ENCODE measurements at places on chromosomes 6 and 20.
A peak's percentile ranks its signal among the peaks of the same experiment; 100 is the strongest.

DNA sequence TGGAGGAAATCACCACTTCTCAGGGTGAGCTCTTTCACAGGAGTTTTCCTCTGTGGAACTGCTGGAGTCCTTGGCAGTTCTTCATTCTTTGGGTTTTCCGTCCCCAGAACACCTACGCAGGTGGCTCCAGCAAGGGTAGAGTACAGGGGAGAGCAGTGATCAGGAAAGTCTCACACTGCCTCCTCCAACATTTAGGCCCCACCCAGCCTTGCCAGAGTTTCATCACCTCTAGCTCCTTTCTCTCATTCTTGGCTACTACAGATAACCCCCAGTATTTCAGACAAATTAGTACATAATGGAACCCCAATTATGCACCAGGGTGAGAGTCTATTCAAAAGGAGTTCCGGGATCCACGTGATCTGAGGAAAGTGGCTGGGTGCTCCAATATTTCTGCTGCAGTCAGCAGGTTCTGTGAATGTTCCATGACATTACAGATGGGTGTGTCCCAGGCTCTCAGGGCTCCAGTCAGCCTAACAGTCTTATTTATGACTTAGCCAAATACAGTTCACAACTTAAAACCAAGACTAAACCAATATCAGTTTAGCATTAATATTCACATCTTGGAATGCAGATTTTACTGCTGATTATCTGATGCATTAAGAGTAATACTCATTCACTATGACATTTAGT, 44.6 kb downstream of the GPR63 start:
- no peak for DNase-seq

DNA sequence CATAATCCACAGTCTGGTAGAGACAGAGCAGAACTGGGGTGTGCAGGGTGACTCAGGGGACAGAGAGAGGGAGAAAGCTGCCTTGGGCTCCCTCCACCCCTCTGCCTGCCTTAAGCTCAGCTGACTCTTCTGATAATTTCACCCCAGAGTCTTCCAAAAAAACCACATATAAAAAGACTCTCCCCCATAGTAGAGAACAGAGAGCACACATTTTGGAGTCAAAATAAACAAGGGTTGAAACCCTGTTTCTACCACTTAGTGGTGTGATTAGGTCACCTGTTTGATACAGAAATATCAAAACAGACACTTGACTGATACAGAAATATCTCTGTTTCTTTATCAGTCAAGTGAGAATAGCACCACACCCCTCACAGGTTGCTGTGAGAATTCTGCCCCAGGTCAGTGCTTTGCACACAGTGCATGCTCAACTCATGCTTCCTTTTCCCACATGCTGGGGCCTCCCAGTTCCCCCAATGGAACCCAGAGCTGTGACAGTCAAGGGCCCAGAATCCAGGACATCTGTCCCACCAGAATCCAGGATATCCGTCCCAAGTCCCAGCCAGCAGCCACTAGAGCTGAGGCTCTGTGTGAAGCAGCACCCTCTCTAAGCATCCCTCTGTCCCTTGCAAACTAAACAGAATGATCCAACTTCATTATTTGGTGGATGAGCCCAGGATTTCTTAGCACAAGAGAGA, 1.2 kb downstream of the TREML2 start:
- peak; percentile 44 for DNase-seq

DNA sequence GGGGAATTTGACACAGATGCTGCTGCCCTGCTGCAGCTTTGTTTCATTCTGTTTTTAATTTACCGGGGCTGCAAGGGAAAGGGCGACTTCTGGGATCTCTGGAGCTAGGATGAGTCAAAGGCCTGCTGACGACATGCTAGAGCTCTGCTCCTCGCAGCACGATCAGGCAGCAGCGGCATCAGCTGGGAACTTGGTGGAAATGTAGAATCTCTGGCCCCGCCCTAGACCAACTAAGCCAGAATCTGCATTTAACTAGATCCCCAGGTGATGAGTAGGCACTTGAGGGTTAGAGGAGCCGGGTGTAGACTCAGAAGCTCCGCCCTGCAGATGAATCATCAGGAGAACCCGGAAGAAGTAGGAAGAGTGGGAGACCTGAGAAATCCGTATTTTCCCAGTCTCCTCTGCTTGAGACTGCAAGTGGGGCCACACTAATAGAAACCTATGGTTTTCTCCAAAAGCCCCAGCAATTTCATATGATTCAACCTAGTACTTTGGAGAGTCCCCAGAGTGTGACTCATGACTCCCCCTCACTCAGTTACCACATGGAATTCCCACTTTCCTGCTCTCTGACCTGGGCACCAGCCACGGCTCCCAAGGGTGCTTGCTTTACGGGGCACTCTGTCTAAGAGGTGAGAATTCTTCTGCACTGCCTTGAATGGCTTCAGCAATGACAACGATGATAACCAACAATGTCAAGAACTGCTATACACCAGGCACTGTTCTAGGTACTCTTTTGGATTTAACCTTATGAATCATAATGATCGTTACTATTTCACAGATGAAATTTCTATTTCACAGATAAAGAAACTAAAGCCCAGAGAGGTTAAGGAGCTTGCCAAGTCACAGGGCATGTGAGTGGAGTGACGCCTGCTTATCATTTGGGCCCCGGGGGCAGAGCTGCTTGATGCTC, 18.1 kb downstream of the TUBB2B start:
- DNase-seq, result peak; percentile 80

DNA sequence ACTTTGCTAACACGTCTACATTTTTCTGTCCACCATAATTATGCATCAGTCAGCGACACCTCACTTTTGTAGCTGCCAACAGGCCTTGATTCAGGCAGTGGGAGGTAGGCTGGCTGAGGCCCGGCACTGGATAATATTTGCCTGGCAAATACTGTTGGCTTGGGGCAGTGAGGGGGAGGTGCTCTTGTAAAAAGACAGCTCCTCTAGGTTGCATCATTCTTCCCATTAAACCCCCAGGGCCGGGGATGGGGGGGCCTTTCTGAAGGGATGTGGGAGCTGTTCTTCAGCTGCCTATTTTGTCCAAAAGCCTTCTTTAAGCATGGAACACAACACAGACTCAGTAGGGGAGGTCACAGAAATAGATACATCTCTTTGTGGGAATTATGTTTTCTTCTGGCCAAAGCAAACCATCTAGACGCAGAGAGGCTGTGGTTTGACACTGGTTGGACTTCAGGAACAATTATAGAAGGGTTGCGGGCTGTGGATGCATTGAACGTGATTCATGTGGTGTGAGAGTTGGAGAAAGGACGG, 338.3 kb upstream of the NT5E start:
- DNase-seq, result no peak

- DNase-seq, result no peak
Measured at GRCh38 chr6:30893666-30894065, 9.3 kb downstream of the DDR1 start.

DNA sequence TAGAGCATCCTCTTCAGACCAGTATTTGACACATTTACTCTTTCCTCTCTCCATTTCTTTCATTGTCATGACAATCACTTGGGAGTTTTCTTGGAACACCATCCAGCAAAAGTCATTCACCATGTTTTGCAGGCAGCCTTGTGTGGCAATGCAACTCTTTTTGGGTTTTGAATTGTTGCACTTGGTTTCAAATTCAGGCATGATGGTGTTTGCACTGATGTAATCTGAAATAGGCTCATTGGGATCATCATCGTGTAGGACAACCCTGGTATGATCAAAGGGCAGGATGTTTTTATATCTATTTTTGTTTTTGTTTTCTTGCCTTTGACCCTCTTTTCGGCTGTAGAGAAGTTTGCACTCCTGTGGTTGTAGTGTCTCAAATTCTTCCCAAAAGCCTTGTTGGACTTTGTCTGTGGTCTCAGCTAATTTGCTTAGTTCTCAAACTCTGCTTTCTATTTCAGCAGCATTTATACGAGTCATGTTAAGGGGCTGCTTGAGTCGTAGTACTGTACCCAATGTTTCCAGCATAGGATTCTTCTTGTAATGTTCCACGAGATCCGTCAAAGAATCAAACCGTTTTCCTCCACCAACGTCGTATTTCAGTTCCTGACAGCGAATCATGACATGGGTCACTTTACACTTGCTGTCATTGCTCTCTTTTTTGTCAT, 160.8 kb upstream of the TNFAIP3 start:
- no peak for DNase-seq

- DNase-seq, result peak; percentile 33
Measured at GRCh38 chr20:22691369-22692118, 107.2 kb upstream of the FOXA2 start.

DNA sequence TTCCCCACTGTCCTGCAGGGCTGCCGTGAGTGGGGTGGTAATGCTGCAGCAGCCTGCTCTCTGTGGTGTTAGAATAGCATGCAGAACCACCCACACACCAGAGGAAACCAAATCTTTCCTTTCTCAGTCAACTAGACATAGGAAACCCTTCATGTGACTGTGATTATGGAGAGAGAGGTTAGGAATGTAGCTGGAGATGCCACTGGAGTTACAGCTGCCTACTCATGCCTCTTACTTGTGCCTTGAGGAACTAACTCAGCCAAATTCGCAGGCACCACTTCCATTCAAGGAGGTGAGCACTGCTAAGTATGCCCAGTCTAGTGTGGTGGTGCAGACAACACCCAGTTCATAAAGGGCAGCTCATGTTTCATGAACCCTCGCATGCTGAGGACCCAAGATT, 27.4 kb downstream of the MUC22 start:
- DNase-seq, result no peak

- DNase-seq, result no peak
Measured at GRCh38 chr20:40008177-40008576, 680.9 kb downstream of the MAFB start.

DNA sequence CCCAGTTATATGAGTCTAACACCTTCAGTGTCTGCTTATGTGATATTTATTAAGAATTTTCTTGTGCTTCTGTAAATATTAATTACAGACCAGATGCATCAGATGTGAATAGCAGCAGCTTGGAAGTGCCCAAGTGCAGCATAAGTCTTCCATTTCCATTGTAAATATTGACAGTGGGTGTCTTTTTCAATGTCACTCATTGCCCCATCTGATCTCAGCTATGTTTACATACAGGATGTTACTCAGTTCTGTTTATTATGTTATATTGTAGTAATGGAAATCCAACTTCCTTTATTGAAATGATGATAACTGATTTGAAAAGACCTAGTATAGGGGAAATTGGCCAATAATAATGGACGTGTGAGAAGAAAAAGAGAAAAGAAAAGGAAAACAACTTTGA, 296.7 kb downstream of the SAMD5 start:
- no peak for DNase-seq

DNA sequence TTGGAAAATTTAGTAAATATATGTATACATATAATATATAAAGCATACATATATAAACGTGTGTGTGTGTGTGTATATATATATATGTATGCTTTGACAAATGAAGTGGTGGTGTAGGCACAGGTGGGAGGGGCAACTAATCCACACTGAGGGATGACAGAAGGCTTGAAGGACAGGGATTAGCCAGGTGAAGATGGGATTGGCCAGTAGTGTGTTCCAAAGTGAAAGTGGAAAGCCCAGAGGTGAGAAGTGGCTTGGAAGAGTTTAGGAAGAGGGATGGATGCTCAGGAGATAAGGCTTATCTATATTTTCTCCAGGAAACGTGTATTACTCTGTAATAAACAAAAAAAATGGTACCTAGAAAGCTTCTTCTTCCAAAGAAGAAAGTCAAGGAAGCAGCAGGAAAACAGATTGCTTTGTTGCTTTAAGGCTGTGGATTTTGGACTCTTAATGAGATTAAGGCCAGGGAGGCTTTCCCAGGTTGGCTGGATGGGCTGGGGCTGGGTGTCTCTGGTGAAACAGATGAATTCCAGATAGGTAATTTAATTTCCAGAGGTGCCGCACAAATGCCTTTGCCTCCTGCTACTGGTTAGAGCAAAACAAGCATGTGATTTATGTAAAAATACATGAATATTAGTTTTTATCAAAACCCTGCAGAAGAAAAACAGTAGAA, 63.9 kb downstream of the JARID2 start:
- DNase-seq, result no peak

GRCh38 chr6:111157412-111157811, 70.1 kb downstream of the SLC16A10 start:
- peak; percentile 4 for DNase-seq

DNA sequence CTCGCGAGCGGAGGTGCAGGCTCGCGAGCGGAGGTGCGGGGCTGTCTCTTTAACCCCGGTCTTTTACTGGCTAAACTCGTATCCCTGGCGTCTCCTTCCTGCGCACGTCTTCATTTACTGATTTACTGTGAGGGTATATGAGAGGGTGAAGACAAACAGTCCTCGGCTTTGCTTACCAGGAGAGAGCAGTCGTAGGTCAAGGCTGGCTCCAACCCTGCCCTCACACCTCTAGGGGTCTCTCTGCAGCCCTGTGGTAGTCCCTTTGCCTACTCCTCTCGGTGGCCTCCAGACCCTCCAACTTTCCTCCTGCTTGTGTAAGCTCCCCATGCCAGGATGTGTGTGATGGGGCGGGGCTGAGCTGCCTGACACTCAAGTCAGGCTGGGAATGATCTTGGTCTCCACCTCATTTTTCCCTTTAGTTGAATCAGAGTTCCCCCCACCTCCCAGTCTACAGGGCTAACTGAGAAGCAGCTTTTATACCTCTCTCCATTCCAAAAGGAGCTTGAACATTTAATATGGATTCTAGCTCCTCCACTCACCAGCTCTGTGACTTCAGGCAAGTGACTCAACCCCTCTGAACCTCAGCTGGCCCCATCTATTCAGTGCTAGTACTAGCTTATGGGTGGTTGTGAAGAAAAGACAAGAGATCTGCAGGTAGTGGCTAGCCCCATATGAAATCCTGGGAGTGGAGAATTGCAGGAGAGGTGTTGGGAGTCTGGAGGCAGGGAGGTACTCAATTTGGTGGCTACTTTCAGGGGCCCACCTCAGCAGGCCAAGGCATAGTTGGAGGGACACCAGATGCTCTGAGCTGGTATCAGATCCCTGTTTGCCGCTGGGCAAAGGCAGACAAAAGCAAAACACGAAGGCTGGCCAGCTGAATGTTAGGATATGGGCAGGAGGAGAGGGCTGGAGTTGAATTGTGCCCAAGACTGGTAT, 902 bp downstream of the SLC29A1 start:
- peak; percentile 17 for DNase-seq

- DNase-seq, result no peak
Measured at GRCh38 chr6:193180-193579, 99.1 kb upstream of the DUSP22 start.

- DNase-seq, result no peak
Measured at GRCh38 chr6:84809455-84809854, 45.1 kb upstream of the TBX18 start.

DNA sequence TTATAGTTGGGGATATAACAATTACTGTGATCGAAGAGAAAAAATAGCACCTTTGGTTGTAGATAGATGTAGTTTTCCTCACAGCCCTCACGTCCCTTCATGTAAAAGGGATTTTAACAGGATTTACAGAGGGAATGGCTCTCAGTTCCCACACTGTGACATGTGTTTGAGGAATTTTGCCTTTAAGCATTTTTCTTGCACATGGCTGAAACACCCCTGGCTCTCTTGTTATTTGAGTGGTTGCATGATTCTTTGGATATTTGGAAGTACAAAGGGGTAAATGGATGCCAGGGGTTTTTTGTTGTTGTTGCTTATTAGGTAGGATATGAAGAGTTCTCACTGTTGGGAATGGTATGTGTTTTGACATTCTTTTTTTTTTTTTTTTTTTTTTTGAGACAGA, 48.2 kb downstream of the JAG1 start:
- DNase-seq, result no peak

GRCh38 chr20:49420292-49420691, 62.2 kb downstream of the KCNB1 start:
- no peak for DNase-seq

All from activated naive CD4-positive, alpha-beta T cell treated with Interleukin-2 at 50 U/mL for 16 hours (primary cell).